ENCODE measurements at places on chromosomes 7 and 10. TPM values are rescaled to one million over a fixed set of nuclear protein-coding genes. Genes with fewer than 3 reads are reported as not detected.

Gene ANXA8
- polyA plus RNA-seq: 0.48 TPM

DNA sequence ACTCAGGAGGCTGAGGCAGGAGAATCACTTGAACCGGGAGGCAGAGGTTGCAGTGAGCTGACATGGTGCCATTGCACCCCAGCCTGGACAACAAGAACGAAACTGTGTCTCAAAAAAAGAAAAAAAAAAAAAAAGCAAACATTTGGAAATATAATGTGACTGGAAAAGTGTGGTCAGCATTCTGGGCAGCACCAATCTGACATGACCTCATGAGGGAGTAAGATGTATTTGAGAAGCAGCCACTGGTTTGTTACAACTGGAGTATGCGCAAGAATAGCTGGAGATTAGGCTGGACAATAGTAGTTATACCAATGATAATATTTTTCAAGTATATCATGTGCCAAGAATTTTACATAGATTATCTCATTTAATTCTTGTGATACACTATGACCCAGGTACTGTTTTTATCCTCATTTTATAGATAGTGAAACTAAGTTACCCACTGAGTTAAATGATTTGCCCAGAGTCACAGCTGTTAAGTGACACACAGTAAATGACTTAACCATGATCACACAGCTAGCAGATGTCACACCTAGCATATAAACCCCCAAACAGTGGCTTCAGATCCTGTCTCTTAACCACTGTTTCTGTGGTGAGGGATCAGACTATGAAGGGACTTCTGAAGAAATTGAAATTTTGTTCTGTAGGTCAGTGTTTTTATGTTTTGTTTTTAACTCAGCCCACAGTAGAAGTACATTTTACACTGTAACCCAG lies 11.1 kb downstream of the MCU start:
- no peak for DNase-seq

DNA sequence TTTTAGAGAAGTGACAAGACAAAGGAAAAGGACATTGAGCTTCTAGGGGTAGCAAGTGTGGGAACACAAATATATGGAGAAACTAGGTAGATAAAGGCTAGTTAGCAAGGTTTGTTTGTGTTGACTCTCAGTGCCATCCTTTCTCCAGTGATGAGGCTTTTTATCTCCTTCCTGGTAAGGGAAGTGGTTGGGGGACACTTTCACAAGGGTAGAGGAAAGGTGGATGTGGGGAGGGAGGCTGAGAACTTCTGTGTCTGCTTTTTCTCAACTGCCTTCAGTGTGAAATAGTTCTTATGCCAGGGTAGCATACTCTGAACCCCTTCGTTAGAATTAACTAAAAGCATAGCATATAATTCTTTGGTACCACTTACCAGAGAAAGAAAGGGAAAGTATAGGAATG lies 93.0 kb upstream of the STRIP2 start:
- DNase-seq: no peak

- DNase-seq: no peak
These were observed 3.5 kb downstream of the CYTH3 start for GRCh38 chr7:6268907-6269306.

Gene INMT
- polyA plus RNA-seq: not detected

GRCh38 chr10:70803775-70804420 lies 11.8 kb upstream of the SGPL1 start:
- no peak for DNase-seq

GRCh38 chr7:32900433-32900995 lies 9.0 kb upstream of the KBTBD2 start:
- no peak for DNase-seq

- no peak for DNase-seq
These were observed 20.7 kb downstream of the PLPP4 start for GRCh38 chr10:120477743-120478141.

DNA sequence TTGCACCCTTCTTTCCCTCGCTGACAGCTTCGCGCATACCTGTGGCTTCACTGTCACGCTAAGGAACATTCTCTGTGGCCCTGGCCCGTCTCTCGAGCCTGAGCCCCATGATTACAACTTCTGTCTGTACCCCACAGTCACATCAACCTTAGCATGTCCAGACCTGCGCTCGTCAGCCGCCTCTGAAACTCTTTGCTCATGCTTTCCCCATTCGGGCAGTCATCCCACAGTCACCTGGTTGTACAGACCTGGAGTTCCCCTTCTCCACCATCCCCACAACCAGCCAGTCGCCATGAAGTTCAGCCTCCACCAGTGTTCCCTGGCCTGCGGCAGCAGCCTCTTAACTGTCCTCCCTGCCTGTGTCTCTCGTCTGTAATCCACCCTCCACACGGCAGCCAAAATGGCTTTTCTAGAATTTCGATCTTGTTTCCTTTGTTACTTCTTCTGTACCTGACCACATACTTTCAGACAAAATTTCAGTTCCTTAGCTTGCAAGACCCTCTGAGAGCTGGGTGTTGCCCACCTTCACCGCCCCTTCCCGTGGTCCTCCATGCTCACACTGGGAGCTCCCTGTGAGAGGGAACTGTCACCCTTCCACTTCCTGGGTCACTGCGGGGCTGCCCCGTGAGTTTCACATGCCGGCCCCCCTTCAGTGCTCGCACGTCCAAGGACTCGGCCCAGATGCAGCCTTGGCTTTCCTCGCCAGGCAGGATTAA lies 229.2 kb downstream of the CELF2 start:
- DNase-seq: peak; percentile 87

DNA sequence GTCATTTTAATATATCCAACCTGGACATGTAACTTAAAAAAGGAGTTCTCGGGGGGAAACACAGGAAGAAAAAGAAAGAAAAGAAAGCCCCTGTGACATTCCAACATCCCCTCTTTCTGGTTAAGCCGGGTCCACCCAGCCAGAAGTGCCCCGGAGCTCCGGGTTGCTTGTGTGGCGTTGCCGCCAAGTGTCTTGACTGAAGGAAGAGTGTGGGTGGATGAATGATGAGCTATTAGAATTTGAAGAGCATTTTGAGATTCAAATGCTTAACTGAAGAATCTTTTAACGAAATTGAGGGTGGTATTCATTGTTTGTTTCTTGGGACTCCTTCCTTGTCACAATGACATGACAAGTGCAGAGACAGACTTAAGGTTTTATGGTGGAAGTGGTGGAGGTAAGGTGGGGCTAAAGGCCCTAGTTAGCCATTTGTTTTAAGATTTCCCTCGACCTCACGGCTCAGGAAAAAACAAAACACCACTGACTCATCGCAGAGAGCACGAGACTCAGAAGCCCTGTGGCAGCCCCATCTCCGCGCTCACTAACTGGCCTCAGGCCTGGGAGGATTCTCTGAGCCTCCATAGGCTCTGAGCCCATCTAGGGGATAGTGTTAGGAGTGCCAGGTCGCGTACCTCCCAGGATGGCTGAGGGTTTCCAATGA lies 1.8 kb upstream of the GLI3 start:
- no peak for DNase-seq

DNA sequence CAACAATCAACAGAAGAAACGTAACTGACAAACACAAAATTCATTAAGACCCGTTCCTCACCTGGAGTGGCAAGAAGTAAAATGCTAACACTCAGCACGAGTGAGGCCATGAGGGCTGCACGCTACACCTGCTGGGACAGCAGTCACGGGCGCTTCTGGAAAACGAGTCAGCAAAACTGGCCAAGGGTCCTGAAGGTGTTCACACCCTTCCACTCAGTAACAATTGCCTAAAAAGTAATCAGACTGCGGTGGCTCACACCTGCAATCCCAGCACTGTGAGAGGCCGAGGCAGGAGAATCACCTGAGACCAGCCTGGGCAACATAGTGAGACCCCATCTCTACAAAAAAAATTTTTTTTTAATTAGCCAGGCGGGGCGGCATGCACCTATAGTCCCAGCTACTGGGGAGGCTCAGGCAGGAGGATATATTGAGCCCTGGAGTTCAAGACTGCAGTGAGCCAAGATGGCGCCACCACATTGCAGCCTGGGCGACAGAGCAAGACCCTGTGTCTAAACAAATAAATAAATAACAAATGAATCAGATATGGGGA lies 199.1 kb downstream of the MAD1L1 start:
- DNase-seq: no peak

Gene CYP26A1
- polyA plus RNA-seq: not detected

DNA sequence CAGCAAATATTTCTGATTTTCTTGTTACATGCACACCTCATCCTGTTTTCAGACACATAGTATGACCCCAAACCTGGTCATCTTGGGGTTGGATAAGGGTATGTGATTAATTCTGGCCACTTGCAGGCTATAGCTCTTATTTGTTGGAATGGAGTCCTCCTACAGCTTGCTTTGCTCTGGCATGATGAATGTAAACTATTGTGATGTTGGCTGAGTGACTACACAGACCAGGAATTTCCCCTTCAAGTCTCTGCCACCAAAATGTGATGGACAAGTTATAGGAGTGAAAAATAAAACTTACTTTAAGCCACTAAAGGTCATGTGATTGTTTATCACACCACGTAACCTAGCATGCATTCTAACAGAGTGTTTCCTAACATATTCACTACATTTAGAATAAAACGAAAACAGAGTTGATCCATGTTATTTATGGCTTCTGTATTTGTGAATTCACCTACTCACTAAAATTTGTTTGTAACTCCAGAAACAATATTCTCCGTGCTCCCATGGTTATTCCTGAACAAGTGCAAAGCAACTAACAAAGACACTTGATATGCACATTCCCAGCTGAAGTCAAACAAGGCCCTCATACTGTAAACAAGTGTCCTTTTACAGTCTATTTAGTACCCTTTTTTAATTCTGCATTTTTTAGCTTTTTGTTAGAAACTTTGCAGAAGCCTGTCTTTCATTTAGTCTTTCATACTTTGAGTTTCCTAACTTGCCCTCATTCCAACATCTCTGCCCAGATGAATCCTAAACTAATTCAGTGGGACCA lies 599.2 kb upstream of the PCDH15 start:
- no peak for DNase-seq

DNA sequence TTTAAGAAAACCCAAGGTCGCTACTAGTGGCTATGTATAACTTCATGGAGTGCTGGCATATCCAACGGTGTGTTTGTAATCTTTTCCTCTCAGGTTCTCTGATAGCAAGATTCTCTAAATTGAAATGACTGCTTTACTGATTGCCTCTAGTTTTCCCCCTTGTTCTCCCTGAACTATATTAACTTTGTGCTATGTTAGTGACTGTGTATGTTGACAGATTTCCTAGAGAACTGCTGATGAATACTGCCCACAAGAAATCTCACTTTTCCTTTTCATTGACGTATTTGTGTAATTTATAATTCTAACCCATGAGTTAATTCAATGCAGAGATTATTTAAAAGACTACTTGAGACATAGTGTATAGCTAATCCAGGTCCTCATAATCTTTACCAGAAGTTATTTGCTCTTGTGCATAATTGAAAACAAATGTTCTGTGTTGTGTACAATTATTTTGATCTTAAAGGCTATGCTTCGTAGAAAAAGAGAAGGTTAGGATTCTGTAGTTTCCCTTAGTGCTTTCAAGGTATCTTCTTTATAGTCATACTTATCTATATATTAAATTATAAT lies 70.6 kb upstream of the GLCCI1 start:
- DNase-seq: no peak

DNA sequence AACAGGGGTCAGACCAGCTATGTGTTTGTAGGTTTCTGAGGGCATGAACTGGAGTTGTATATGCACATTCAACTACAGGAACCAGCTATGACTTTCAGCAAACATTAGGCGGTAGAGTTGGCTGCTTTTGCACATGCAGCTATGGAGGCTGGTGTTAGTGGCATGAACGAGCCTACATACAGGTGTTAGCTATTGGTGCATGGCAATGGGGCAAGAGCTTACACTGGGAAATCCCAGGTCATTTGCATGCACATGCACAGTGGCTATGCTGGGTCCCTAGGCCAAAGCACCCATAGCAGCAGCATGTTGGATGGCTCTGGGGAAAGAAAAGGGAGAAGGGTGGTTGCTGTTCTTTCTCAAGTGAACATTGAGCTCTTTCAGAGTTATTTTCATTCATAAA lies 1018.5 kb upstream of the PHF14 start:
- DNase-seq: no peak

DNA sequence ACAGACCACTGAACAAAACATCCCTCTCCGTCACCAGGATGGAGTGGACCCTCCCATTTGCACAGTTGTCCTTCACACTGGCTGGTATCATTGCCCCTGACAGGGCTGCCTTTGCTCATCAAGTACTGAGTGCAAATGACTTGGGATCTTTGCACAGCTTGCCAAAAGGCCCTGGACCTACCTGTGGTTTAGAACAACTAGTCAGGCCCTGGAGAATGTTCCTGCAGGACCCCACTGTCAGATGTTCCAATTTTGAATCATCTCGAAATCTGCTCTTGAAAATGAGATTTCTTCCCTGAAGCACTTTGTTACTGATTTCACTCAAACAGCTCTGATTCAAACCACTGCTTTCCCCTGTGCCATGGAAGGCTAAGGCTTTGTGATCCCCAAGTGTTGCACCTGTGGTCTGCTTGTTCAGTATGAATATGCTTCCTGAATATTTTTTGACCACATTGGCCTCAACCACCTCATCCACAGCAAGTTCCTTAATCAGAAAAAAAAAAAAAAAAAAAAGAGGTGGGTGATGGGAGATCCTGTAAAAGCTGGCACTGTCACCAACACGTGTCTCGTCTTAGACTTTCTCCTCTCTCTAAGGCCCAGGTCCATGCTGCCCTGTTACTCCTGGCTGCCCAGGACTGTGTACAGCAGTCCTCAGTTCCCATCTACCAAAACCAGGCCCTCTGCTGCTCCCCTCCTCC lies 2.7 kb upstream of the AOAH start:
- no peak for DNase-seq

Gene BMS1
- 31.0 TPM for polyA plus RNA-seq

DNA sequence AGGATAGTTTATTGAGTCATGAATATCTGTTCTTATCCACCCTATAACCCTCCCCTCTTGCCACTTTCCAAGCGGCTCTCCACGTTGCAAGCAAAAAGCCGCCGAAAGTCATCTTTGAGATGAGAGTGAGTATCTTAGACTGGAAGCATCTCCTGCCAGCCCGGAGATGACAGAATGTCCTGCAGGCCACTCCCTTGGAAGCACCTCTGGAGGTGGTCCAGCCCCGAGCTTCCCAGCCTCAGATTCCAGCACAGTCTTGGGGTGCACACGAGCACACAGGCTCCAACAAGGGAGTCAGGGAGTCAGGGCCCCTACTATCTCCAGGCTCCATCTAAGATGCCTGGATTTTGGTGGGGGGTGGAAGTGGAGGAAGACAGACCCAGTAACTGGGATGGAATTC lies 5.5 kb upstream of the ELN start:
- no peak for DNase-seq

Gene PIK3AP1
- polyA plus RNA-seq: 93.7 TPM

All from GM12878 (cell line).